ENCODE measurements at places on chromosomes 7 and 10.

DNA sequence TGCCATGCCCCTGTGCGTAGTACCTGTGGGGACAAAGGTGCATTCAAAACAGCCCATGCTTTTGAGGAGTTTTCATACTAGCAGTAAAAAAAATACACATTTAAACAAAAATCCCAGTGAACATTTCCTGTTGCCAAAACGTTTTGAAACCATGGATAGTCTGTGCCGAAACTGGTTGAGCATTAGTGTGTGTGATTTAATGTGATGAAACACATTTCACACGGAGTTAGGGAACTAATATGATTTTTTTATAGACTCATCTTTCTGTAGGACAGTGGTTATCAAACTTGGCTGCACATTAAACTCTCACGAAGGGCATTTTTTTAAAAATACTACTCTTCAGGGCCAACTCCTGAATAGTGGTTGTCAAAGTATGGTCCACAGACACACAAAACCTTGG, 111.8 kb upstream of the CREB5 start:
- no peak for DNase-seq

DNA sequence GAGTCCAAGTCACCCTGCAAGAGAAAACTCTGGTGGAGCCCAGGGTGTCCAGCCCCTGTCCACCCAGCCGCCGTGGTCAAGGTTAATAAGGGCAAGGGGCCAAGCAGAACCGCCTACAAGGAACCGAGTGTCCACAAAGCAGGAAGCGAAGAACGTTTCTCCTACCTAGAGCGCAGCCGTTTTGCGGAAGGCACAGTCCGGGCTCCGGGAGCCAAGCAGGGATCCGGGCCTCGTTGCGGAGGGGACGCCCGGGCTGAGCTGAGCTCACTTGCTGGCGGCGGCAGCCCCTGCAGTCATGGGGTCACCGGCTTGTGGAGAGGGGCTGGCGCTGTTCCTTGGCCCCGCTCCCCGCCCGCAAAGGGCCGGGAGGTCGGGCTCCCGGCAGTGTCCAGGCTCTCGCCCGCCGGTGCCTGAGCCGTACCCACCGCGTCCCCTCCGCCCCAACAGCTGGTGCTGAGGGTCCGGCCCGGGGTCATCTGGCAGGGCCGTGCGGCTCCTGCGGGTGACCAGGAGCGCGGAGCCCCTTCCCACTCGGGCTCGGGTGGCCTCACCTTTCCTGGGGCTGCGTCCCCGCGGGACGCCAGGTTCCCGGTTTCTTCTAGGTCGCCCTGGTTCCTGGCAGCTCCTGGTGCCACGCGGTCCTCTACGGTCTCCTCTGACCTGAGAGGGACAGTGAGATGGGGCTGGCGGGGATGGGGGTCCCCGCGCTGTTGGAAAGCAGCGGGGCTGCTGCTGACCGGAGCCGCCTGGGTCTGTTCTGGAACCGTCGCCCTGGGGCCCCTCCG, 14.0 kb upstream of the ZNF273 start:
- DNase-seq, result no peak

DNA sequence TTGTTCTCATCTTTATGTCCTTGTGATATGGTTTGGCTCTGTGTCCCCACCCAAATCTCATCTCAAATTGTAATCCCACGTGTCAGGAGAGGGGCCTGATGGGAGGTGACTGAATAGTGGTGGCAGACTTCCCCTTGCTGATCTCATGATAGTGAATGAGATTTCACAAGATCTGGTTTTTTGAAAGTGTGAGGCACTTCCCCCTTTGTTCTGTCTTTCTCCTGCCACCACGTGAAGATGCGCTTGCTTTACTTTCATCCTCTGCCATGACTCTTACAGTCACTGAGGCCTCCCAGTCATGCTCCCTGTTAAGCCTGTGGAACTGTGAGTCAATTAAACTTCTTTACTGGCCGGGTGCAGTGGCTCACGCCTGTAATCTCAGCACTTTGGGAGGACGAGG, 161.0 kb downstream of the HERPUD2 start:
- DNase-seq, result no peak

- DNase-seq, result peak; percentile 88
Observed at GRCh38 chr10:132368881-132369635, 27.9 kb upstream of the PWWP2B start.

DNA sequence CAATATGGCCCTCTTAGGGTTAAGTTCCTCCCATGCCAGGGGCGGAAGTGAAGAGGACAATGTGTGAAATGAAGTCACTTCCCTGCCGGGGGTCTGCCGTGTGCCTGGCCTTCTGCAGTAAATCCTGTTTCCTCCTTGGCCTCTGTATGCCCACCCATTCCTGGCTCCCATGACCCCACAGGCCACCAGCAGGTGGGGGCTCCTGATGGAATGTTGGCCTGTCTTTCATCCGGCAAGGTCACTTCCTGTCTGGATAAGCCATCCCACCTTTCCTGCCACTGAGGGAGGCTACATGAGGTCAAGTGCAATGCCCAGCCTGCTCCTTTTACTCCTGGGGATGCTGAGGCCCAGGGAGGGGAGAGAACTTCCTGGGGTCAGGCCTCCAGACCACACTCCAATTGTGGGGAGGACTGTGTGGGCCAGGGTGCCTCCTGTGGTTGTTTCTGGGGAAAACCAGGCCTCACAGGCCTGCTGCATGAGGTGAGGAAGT, 22.3 kb downstream of the PALD1 start:
- no peak for DNase-seq

GRCh38 chr10:86856156-86856555, 99.7 kb downstream of the BMPR1A start:
- DNase-seq, result no peak

DNA sequence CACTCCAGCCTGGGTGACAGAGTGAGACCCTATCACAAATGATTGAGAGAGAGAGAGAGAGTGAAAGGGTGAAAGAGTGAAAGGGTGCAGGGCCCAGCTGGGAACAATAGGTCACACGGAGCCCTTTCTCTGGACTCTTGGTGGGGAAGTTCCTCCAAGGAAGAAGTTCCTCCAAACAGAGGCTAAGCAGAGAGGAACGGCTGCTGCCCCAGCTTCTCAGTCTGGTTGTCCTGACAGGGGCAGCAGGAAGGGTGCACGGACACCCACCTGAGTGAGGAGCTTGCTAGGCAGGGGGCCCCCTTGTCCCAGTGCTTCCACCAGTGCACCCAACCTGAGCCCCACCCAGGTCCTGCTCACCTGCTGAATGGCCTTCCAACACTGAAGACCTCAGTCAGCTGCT, 38.8 kb upstream of the MYL10 start:
- no peak for DNase-seq

GRCh38 chr7:80335511-80336231, 176.2 kb downstream of the GNAT3 start:
- DNase-seq, result no peak

- peak; percentile 90 for DNase-seq
Observed at GRCh38 chr10:46282842-46283574, 3.8 kb upstream of the ANTXRL start.

DNA sequence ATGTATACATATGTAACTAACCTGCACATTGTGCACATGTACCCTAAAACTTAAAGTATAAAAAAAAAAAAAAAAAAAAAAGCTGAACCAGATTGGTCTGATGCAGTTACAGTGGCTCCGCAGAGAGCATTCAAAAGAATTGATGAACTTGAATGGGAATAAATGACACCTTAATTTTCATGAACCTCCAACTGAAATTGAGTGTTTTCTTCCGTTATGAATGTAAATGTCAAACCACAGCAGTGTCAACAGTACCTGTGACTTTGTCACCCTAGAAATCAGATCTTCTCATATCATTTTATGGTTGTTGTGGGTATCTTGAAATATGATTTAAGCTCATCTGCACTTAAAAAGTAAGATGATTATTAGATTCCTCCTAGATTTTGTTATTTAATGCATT, 32.7 kb upstream of the SRGN start:
- DNase-seq, result no peak

DNA sequence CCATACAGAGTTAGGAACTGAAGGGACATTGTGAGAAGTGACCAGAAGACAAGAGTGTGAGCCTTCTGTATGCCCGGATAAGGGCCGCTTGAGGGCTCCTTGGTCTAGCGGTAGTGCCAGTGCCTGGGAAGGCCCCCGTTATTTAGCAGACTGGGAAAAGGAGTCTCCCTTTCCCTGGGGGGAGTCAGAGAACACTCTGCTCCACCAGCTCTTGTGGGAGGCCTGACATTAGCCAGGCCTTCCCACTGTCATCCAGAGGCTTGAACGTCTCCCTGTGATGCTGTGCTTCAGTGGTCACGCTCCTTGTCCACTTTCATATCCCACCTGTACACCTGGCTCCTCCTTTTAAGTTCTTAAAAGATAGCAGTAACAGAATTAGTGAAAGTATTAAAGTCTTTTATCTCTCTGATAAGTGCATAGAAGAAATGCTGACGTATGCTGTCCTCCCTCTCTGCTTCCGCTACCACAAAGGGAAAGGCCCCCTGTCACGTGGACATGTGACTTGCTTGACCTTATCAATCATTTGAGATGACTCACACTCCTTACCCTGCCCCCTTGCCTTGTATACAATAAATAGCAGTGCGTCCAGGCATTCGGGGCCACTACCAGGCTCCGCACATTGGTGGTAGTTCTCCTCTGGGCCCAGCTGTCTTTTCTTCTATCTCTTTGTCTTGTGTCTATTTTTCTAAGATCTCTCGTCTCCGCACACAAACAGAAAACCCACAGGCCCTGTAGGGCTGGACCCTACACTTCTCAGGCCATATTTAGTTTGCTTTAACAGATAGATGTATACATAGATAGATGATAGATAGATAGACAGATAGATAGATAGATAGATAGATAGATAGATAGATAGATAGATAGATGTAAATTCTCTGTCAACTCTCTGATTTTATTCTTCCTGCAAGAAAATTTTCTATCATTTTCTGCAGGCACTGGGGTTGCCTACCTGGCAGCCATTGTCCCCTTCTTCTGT, 131.5 kb upstream of the JCAD start:
- DNase-seq, result no peak

- DNase-seq, result no peak
Observed at GRCh38 chr7:45684910-45685618, 110.9 kb downstream of the ADCY1 start.

- DNase-seq, result peak; percentile 38
Observed at GRCh38 chr10:84333864-84334451, 5.6 kb downstream of the CCSER2 start.

DNA sequence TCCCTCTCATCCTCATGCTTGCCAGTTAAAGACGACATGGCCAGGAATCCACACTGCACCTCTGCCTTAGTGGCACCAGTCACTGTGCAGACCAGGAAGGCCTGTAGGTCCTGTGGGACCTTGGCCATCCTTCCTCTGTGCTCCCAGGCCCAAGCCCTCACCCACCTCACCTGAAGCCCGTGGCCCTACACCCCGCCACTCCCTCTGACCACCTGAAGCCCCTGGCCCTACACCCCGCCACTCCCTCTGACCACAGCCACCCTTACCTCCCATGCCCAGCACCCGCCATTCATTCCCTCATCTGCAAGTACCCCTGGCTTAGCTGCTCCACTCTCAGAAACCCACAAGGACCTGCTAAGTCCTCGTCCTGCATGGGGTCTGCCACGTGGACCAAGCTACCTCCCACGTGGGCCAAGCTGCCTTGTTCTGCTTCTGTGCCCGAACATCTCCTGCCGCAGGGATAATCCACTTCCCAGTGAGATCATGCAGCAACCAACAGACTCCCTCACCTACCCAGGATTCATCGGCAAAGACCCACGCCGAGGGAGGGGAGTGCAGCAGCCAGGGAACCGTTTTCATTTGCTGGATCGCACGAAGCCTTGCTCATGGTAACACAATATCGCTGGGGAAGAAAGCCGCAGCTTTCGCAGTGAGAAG, 151.2 kb downstream of the TCERG1L start:
- DNase-seq, result no peak

DNA sequence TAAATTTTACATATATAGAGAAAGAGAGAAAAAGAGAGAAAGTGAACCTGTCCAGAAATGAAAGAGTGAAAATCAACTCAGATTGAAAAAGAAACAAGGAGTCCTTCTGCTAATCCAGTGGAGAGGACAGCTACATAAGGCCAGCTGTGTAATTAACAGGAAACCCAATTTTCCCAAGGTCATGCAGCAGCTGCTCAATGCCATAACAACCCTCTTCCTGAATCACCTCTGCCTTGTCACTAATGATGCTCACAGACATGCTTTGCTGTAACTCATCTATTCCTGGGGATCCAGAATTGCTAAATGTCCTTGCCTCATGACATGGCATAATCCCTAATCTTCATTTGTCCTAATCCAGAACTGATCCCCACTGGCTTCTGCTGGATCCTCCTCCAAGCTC, 288.6 kb downstream of the NEBL start:
- DNase-seq, result no peak

DNA sequence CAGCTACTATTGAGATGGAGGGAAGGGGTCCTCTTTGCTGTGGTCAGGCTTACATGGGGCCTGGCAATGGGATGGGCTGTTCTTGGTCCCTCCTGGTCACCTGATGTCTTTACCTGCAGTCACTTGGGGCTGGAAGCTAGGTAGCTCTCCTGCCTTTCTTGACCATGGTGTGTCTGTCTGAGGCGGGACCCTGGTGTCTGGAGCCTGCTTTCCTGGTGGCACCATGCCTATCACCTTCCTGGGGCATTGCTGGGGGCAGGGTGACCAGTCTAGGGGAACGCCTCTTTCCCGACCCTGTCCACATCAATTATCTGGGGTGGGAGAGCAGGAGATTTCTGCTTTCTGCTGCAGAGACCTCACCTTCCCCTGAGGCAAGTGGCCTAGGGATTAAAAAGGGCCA, 55.6 kb downstream of the ARHGAP22 start:
- DNase-seq, result no peak

GRCh38 chr10:123521556-123521955, 144.6 kb upstream of the GPR26 start:
- DNase-seq, result no peak

- no peak for DNase-seq
Observed at GRCh38 chr7:30505174-30505697, 607 bp upstream of the GGCT start.

DNA sequence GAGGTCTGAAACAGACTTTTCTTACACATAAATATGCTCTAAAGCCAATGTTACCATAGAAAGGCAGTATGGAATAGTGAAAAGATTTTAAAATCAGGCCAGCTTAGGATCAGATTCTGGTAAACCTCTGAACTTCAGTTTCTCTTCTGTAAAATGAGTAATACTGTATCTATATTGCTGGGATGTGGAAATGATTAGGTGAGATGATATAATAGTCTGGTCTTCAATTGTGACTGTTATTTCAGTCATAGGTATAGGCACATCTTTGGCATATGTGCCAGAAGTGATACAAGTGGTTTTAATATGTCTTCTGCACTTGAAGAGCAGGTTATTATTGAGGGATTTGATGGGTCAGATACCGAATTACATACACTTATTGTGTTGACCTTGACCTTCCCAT, 7.2 kb downstream of the ZNF277 start:
- no peak for DNase-seq
